ENCODE measurements at places on chromosomes 5 and 9.
A peak's percentile ranks its signal among the peaks of the same experiment; 100 is the strongest.

GRCh38 chr9:37528652-37529471, 43.1 kb downstream of the POLR1E start:
- peak; percentile 66 for DNase-seq

GRCh38 chr9:34891386-34891785, 66.7 kb upstream of the PHF24 start:
- DNase-seq: no peak

DNA sequence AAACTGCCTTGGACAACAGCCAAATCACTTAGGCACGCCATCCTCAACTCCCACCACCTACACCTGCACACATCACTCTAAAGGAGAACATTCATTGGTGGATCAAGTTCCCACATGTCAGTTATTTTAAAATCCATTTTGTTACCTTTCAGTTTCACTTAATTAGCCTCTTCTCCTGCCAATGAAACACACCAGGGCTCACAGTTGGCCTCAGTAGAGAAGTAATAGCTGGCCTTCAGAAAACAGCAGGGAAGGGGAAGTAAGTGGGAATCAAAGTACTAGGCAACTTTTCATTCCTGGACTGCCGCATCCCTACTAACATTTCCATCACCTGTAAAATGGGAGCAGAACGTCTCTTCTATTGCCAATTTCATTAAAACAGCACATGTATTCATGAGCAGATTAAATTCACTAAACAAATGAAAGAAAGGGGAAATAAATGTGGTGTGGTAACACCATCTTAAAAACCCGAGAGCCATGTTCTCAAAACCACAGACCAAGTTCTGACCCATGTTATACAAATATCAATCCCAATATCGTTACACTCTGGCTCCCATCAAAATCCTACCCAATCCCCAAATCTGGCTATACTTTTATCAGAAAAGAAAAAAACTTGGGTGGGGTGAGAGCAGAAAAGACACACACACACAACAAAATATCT, 1.7 kb downstream of the SIL1 start:
- DNase-seq: no peak

- DNase-seq: no peak
Measured at GRCh38 chr9:79000230-79001002, 571.3 kb upstream of the TLE4 start.

- no peak for DNase-seq
Measured at GRCh38 chr9:114313186-114313585, 9.7 kb upstream of the ORM1 start.

- no peak for DNase-seq
Measured at GRCh38 chr9:109036744-109037680, 23.7 kb upstream of the CTNNAL1 start.

DNA sequence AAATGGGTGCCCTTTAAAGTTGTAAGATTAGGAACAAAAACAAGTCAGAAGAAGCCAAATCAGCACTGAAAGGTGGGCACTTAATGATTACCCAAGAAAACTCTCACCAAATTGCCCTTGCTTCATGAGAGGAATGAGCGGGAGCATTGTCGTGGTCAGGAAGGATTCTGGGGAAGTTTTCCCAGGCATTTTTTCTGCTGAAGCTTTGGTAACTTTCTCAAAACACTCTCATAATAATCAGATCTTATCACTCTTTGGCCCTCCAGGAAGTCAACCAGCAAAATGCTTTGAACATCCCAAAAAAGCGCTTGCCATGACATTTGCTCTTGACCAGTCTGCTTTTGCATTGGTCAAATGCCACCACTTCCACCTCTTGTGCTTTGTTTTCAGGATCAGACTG, 10.4 kb upstream of the PCDHGC3 start:
- no peak for DNase-seq

GRCh38 chr5:139605887-139606286, 42.3 kb upstream of the CXXC5 start:
- no peak for DNase-seq

- no peak for DNase-seq
Measured at GRCh38 chr9:136348691-136349090, 14.9 kb downstream of the DNLZ start.

- DNase-seq: no peak
Measured at GRCh38 chr9:519579-519978, 304.9 kb downstream of the DOCK8 start.

DNA sequence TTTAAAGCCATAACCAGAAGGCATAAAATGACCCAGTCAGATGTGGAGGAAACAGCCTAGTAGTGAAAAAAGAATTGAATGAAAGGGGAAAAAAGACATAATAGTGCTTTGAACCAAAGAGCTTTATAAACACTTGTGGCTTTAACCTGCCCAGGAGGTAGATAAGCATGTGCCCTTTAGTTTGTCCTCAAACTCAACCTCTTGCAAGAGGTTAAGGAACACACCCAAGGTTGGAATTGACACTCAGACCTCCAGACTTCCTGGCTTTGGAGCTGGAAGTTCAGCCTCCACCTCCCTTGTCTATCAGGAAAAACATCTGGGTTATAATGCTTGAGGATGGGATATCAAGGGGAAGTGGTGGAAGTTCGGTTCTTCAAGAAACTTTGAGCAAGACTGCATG, 16.3 kb downstream of the NDUFA8 start:
- no peak for DNase-seq

- no peak for DNase-seq
Measured at GRCh38 chr9:84404095-84404686, 63.6 kb upstream of the SLC28A3 start.

GRCh38 chr5:108084105-108084504, 297.8 kb downstream of the FBXL17 start:
- no peak for DNase-seq

- DNase-seq: no peak
Measured at GRCh38 chr5:168654211-168654721, 75.1 kb upstream of the PANK3 start.

GRCh38 chr5:124661317-124662141, 84.9 kb downstream of the ZNF608 start:
- DNase-seq: no peak

GRCh38 chr9:4667681-4668080, 1.4 kb upstream of the SPATA6L start:
- DNase-seq: no peak

DNA sequence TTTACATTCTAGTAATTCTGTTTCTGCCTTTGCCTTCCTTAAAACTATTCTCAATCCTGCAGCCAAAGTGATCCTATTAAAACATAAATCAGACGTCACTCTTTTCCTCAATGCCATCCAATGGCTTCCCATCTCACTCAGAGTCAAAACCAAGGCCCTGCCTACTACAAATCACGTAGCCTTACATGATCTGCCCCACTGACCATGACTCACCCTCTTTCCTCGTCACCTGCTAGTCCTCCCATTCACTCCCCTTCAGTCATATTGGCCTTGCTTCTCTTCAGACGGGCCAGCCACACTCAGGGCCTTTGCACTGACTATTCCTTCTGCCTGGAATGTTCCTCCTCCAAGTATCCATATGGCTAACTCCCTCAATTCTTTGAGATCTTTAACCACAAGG, 39.0 kb upstream of the DMXL1 start:
- no peak for DNase-seq

Data from activated T-cell treated with anti-CD3 and anti-CD28 coated beads for 48 hours (primary cell).